Sciatic nerve (tissue), 2 donors: ENCODE measurements at places on chromosomes 3 and 15.
A peak's percentile ranks its signal among the peaks of the same experiment; 100 is the strongest.

DNA sequence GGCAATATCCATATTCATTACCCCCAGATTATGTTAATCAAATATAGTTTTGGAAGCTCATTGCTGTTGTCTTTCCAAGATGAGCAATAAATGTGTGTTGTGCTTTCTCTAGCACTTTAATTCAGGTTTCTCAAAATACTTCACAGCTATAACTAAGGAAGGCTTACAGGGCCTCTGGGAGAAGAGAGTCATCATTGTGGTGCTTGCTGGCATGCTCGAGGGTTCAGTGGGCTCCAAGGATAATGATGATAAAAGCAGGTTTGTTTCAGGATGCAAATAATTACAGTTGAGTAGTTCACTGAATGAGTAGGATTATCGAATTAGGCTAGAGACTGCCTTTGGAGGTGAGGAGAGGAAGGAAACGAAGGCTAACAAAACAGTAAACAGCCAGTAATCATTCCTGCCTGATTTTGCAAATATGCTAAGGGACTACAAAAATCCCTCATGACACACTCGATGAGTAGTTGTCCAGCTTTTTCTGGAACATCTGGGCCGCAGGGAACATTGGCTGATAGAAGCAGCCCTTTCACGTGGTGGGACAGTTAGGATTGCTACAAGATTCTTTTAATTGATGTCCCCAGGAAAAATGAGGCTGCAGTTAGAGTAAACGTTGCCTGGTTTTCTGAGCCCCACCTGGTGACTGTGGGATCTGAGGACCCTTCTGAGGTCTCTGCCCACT, 54.1 kb downstream of the SLC7A14 start:
- no peak for DNase-seq

- DNase-seq = no peak
Measured at GRCh38 chr3:157166115-157166514, 6.2 kb upstream of the CCNL1 start.

GRCh38 chr15:80856809-80857377, 77.7 kb downstream of the CEMIP start:
- DNase-seq = no peak

- no peak for DNase-seq
Measured at GRCh38 chr3:30924763-30925162, 30.3 kb upstream of the GADL1 start.

- no peak for DNase-seq
Measured at GRCh38 chr3:21142949-21143348, 608.1 kb downstream of the ZNF385D start.

- no peak for DNase-seq
Measured at GRCh38 chr15:71118345-71118744, 3.1 kb downstream of the THSD4 start.

GRCh38 chr15:71259866-71260265, 144.6 kb downstream of the THSD4 start:
- DNase-seq = no peak

- peak; percentile 78 for DNase-seq
Measured at GRCh38 chr15:90529371-90530249, at the start of gene CRTC3. Gene CRTC3 (plus strand): TSS chr15:90529923. CDS start chr15:90530072, 149 bp downstream.

GRCh38 chr3:175127075-175127662, 268.0 kb downstream of the NAALADL2 start:
- no peak for DNase-seq
